ENCODE measurements at places on chromosomes 16 and 17. TPM values are rescaled to one million over a fixed set of nuclear protein-coding genes. Genes with fewer than 3 reads are reported as not detected.

The GRN gene
- total RNA-seq: 428 TPM

The CBX8 gene
- 2.4 TPM for total RNA-seq

The SLC52A1 gene
- total RNA-seq: 0.26 TPM

The MBTPS1 gene
- 46.3 TPM for total RNA-seq

The KIF2B gene
- not detected for total RNA-seq

DNA sequence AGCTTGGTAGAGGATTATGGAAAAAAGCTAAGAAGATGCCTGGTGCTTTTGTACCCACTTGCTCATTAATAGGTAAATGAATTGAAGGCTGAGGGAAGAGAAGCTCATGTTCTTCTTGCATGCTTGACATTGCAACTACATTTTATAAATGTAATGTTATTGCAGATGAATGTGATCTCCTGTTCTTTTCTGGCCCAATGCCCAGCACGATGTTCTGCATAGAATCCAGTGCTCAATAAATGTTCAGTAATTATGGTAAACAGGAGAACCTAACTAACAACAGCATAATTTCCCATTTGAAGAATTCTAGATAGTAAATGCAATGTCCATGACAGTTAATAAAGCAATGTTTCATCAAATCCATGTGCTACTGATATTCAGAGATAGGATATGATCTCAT, 638.2 kb upstream of the SOX9 start:
- no peak for DNase-seq
- H3K4me3 ChIP-seq: no peak overlapping the region
- H3K36me3 ChIP-seq: no peaks in the 10 kb centered on the region
- H3K27ac ChIP-seq: no peak overlapping the region

- no peaks in the 10 kb centered on the region for H3K27me3 ChIP-seq
- H3K4me3 ChIP-seq: no peak overlapping the region
- DNase-seq: no peak
- H3K36me3 ChIP-seq: no peaks in the 10 kb centered on the region
- H3K4me1 ChIP-seq: peaks cover 67% of the 10 kb centered on the region
Observed at GRCh38 chr16:84607694-84608093, 10.2 kb downstream of the COTL1 start.

GRCh38 chr17:57608369-57609124, 136.6 kb downstream of the CCDC182 start:
- H3K27me3 ChIP-seq: no peaks in the 10 kb centered on the region
- no peak overlapping the region for H3K4me3 ChIP-seq
- peaks cover 71% of the 10 kb centered on the region for H3K4me1 ChIP-seq
- no peaks in the 10 kb centered on the region for H3K36me3 ChIP-seq

- H3K36me3 ChIP-seq: no peaks in the 10 kb centered on the region
- H3K4me3 ChIP-seq: no peak overlapping the region
Observed at GRCh38 chr16:30447512-30448226, 2.0 kb upstream of the SEPHS2 start.

DNA sequence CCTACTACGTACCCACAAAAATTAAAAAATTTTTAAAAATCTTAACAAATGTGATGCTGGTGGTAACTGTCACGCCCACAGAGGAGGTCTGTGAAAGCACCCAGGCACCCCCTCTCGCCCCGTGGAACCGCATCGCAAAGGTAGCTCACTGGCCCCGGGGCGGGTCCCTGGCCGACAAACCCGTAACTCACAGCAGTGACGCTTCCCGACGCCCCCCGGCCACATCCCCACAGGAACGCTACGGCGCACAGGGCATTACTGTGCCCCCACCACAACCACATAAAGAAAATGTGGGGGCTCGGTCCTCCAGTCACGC, 366 bp downstream of the ANKS3 start:
- H3K27ac ChIP-seq: peak overlapping the region; percentile 90
- DNase-seq: no peak
- no peaks in the 10 kb centered on the region for H3K27me3 ChIP-seq
- H3K4me3 ChIP-seq: peak overlapping the region; percentile 100

GRCh38 chr17:17579691-17580090, 11.8 kb downstream of the PEMT start:
- H3K36me3 ChIP-seq: peaks cover 12% of the 10 kb centered on the region
- no peak overlapping the region for H3K27ac ChIP-seq
- H3K4me1 ChIP-seq: no peaks in the 10 kb centered on the region
- DNase-seq: no peak
- H3K27me3 ChIP-seq: no peaks in the 10 kb centered on the region

GRCh38 chr17:14211246-14211645, 25.4 kb downstream of the CDRT15 start:
- DNase-seq: no peak
- peaks cover 5% of the 10 kb centered on the region for H3K4me1 ChIP-seq
- no peak overlapping the region for H3K4me3 ChIP-seq
- H3K27ac ChIP-seq: no peak overlapping the region
- no peaks in the 10 kb centered on the region for H3K27me3 ChIP-seq
- H3K36me3 ChIP-seq: no peaks in the 10 kb centered on the region

GRCh38 chr17:78925662-78926555, 722 bp upstream of the TIMP2 start:
- H3K4me1 ChIP-seq: peaks cover 29% of the 10 kb centered on the region
- H3K27ac ChIP-seq: peak overlapping the region; percentile 96
- peaks cover 58% of the 10 kb centered on the region for H3K27me3 ChIP-seq
- no peak for DNase-seq
- no peaks in the 10 kb centered on the region for H3K36me3 ChIP-seq
- peak overlapping the region; percentile 60 for H3K4me3 ChIP-seq

DNA sequence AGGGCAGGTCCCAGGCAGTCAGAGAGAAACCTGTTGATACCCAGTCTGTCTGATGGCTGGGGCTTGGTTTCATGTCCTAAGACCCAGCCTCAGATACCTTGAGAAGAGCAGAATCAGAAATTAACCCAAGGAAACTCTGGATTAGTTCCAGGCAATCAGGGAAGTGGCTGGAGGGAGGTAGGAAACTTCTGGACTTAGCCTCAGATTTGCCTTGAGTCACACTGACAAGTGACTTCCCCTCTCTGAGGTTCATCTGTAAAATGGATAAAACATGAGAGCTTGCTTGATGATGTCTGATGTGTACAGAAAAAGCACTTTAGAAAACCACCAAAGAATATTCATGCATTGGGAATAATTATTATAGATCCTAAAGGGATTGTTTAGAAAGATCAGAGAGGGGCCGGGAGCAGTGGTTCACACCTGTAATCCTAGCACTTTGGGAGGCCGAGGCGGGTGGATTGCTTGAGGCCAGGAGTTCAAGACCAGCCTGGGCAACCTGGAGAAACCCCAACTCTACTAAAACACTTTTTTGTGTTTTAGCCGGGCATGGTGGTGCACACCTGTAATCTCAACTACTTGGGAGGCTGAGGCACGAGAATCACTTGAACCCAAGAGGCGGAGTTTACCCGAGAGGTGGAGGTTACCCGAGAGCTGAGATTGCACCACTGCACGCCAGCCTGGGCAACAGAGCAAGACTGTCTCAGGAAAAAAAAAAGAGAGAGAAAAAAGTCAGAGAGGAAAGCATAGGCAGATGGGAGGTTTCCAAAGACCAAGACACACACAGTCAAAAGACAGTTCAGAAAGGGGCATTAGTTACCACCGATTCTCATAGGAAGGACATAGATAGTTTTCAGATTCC, 3.8 kb downstream of the CIITA start:
- no peaks in the 10 kb centered on the region for H3K36me3 ChIP-seq
- peaks cover 74% of the 10 kb centered on the region for H3K4me1 ChIP-seq
- H3K27ac ChIP-seq: no peak overlapping the region
- H3K4me3 ChIP-seq: peak overlapping the region; percentile 52
- no peaks in the 10 kb centered on the region for H3K27me3 ChIP-seq

DNA sequence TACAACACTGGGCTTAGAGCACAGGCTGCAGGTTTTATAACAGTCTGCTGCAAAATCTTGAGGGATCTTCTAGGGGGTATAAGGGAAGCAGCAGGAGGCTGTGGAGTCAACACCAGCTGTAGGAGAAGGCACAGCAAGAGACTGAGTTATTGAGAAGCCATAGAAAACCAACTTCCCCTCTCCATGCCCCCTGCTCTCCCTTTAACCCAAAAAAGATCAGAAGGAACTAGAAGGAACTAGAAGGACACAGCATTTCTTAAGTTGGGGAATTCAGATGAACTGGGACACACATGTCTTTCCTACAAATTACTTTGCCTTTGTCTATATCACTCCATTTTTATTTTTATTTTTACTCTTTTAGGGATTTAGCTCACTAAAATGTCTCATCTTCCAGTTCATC, 6.2 kb upstream of the CCL18 start:
- no peaks in the 10 kb centered on the region for H3K4me1 ChIP-seq
- H3K36me3 ChIP-seq: no peaks in the 10 kb centered on the region
- no peak overlapping the region for H3K27ac ChIP-seq
- no peak overlapping the region for H3K4me3 ChIP-seq
- DNase-seq: no peak

DNA sequence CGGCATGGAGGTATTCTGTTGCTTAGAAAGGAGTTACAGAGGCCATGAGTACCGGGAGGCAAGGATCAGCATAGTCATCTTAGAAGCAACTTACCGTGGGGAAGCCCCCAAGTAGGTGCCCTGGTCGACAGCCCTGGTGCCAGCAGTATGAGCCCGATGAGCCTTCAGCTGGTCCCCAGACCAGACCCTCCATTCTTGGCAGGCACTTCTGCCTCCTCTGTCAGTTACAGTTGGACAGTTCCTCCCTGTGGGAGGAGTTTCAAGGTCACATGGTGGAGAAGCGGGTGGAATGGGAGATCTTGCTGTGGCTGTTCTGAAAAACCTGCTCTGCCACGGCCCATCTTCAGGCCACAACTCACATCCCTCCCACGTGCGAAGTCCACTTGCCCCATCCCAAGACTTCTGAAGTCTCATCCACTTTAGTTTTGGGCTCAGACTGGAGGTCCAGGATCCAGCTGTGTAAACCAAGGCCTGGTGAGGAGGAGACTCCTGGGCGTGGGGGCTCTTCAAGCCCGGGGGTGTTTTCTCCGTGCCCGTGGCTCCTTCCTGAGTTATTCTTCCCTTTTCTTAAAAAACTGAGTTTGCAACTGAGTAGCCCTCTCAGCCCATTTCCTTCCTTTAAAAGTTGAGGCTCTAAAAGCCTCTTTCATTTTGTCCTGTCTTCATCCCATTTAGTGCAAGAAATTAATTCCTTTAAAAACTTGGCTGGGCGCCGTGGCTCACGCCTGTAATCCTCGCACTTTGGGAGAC, 133.5 kb downstream of the SEC14L1 start:
- no peaks in the 10 kb centered on the region for H3K4me1 ChIP-seq
- no peak for DNase-seq
- H3K4me3 ChIP-seq: no peak overlapping the region
- H3K27ac ChIP-seq: no peak overlapping the region
